Amygdala (tissue), 56 donors: ENCODE measurements at places on chromosomes 16 and 17.

- DNase-seq: no peak
Measured at GRCh38 chr16:57530522-57531252, 5.7 kb downstream of the CCDC102A start.

- DNase-seq: no peak
Measured at GRCh38 chr17:10757647-10758046, 27.8 kb upstream of the TMEM220 start.

- DNase-seq: no peak
Measured at GRCh38 chr17:72430611-72431432, 310.0 kb downstream of the SOX9 start.

DNA sequence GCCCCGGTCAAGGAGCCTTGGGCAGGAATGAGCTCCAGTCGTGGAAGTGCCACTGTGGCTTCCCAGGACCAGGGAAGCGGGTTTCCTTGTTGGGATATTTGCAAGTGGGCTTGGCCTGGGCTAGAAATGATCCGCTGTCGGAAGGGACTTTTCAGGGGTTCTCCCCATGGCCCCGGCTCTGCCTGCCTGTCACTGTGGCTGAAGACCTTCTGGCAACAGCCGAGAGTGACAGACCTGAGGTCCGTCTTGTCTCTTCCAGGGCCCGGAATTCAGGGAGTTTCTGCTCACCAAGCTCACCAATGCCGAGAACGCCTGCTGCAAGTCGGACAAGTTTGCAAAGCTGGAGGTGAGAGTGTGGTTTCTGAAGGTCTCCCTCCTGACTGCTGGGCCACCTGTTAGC is 57.7 kb downstream of the OR1D5 start:
- DNase-seq: no peak
